ENCODE measurements at places on chromosomes 6 and 20. TPM values are rescaled to one million over a fixed set of nuclear protein-coding genes. Genes with fewer than 3 reads are reported as not detected.

TSBP1 gene
- not detected for total RNA-seq

DLK2 gene
- total RNA-seq, result 1.4 TPM

NRN1 gene
- total RNA-seq, result 38.3 TPM

HSPA12B gene
- total RNA-seq, result 0.17 TPM

CDH22 gene
- total RNA-seq, result not detected

CYP39A1 gene
- 5.1 TPM for total RNA-seq

MYLK2 gene
- 3.0 TPM for total RNA-seq

DNAAF9 gene
- 3.5 TPM for total RNA-seq

OR12D3 gene
- not detected for total RNA-seq

DNA sequence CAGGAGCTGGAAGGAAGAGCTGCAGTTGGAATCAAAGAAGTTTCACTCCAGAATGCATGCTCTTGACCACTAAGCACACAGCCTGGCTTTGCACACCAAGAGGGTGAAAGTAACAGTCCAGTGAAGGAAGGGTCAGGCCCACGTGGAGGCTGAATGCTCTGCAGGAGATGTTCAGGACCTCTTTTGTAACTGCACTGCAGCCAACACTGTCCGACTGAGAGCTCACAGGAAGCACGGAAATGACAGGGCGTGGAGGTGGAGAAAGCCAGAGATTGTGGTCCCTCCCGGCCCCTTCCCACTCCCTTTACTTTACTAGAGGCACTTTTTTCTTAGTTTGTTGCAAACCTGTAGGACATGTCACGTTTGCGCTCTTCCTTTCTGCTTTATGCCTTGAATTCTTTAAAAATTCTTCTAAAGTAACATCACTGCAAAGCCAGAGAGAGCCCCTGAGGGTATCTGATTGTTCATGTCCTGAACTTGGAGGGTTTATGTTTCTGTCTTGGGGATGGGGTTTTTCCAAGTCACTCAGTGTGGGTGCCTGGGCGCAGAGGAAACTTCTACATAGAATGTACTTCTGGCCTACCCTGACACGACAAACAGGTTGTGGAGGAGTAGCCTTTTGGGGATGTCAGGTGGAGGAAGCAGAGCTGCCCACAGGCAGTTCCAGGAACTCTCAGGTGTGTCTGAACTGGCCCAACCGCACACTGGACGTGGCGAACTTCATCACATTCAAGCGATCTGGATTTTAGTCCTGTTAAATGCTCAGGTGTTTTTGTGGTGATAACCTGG lies 40.9 kb downstream of the JAG1 start:
- DNase-seq, result no peak

- no peak for DNase-seq
Observed at GRCh38 chr6:43803055-43803782, 33.2 kb downstream of the VEGFA start.

DNA sequence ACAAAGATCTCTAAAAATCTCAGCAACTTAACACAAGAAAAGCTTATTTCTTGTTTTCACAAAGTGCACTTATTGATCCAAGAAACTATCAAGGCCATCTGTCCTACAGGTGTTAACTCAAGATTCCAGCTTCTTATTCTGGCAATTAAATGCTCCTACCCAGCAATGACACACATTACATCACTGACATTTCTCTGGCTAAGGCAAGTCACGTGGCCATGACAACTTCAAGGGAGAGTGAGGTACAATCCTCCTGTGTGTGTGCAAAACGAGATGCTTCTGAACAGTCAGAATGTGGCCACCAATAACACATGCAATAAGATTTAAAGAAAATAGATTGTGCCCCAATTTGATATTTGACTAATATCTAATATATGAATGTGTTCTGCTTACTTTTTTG lies 169.3 kb upstream of the BTBD3 start:
- no peak for DNase-seq

DNA sequence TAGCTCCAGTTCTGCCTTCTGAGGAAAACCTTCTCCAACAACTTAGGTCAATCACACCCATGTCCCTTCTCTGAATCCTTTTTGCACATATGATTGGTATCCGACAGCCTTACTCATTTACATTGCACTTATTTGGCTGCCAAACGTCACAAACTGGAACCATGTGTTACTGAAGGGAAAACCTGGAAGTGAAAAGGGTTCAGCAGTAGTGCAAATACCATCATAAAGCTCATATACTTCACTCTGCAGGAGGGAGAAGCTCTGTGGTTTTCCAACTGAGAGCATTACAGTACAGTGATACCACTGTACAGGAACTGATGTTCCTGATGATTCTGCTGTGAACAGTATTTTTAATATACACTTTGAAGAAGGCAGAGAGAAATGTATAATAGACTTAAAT lies 87.8 kb downstream of the SLC16A10 start:
- DNase-seq, result peak; percentile 2

DNA sequence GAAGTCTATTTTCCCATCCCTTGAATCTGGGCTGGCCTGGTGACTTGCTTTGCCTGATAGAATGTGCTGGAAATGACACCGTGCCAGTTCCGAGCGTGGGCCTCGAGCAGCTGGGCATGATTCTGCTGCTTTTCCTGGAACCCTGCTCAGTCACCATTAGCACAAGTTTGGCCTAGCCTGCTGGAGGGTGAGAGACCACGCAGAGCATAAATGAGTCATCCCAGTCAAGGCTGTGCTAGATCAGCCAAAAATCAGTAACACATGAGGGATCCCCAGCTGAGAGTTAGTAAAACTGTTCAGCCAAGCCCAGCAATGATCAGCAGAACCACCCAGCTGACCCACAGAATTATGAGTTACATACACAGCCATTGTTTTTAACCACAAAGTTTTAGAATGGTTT lies 74.8 kb upstream of the TOP1 start:
- no peak for DNase-seq

GRCh38 chr20:58712151-58712791 lies 19.7 kb downstream of the NPEPL1 start:
- DNase-seq, result no peak

DNA sequence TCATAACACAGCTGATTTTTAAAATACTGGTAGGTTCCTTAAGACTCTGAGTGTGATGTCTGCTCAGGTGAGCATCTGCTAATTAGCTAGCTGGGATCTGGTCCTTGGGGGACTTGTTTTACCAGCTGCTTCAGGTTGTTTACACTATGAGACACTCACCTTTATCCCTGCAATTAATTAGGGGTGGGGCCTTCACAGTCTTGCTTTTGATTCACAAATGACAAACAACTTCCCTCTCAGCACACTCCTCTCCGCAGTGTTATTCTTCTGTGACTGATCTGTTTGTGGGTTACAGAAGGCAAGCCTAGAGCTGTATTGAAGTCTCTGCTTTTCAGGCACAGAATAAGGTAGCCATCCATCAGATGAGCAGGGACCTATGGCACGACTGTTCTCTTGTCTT lies 62.0 kb upstream of the CD83 start:
- DNase-seq, result no peak

DNA sequence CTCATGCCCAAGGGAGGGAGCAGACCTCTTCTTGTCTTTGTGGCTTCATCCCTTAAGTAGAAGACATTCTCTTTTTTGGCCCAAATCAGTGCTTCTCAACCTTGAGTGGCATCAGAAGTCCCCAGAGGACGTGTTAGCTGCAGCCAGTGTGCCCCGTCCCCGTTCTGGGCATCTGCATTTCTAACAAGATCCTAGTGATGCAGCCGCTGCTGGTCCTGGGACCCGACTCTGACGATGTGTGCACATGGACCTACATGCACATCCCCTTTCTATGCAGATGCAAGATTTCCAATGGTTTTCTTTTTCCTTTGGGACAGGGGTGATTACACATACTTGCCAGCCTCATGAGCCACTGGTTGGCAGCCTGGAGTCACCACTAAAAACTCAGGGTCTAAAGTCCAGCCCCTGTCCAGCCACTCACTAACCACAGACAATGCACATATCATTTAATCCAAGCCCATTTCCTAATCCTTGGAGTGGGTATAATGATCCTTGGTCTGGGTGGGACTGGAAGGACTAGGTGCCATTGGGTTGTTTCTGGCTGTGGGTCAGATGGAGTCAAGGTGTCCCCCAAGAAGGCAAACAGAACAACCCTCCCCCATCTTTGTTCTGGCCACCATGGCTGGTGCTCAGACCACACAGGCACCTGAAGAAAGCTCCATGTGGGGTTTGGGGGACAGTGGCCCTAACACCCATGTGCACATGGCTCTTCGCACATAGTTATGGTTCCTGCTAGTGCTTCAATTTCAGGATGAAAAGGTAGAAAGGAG lies 6.4 kb downstream of the ACSS1 start:
- no peak for DNase-seq

DNA sequence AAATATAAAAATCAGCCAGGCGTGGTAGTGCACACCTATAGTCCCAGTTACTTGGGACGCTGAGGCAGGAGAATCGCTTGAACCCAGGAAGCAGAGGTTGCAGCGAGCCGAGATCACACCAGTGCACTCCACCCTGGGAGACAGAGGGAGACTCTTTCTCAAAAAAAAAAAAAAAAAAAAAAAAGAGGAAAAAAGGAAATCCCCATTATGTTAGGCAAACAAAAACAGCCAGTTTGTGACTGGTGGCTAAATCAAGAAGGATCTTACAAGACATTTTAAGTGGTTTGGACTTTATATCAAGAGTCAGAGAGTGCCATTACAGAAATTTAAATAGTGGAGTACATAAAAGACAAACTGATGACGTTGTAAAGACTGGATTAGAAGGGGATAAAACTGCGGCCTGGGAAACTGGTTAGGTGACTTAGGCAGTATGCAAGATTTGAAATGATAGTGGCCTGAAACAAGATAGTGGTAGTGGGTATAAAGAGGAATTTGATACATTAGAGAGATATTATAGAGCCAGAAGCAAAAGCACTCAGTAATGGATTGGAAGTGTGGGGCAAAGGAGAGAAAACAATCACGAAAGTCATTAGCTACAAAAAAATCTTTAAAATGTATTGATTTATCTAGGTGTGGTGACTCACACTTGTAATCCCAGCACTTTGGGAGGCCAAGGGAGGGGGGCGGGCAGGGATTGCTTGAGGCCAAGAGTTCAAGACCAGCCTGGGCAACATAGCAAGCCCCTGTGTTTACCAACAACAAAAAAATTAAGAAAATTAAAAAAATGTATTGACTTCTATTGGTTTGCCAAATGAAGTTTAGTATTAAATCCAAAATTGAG lies 1.7 kb upstream of the MYO6 start:
- no peak for DNase-seq

- no peak for DNase-seq
Observed at GRCh38 chr6:97656706-97657350, 373.8 kb upstream of the MMS22L start.

- DNase-seq, result no peak
Observed at GRCh38 chr6:137067399-137067798, 22.6 kb upstream of the IL20RA start.

DNA sequence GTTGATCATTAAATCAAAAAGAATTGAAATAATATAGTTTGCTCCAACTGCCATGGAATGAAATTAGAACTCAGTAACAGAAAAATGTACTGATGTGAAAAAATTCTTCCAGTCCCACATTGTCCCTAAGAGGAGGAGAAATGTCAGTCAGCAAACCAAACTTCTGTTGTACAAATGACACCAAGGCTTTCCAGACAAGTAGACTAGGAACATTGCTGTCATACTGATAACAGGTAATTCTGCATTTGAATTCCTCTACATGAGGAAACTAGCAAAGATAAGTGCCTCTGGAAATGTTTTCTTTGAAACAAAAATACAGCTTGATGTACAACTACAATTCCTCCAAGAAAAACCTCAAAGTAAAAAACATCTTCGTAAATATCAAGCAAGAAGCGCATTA lies 90.2 kb downstream of the HIVEP1 start:
- no peak for DNase-seq

GRCh38 chr6:14857501-14857900 lies 388.4 kb upstream of the JARID2 start:
- DNase-seq, result no peak

- no peak for DNase-seq
Observed at GRCh38 chr20:13271098-13271497, 50.0 kb downstream of the ISM1 start.

GRCh38 chr6:113805173-113805790 lies 51.9 kb upstream of the MARCKS start:
- DNase-seq, result no peak

Measured in Daoy (cell line).